Activated naive CD4-positive, alpha-beta T cell treated with anti-CD3 and anti-CD28 coated beads for 36 hours (primary cell): ENCODE measurements at places on chromosomes 4 and X. TPM values are rescaled to one million over a fixed set of nuclear protein-coding genes. Genes with fewer than 3 reads are reported as not detected.

The ANXA5 gene
- total RNA-seq = 99.5 TPM

The NLGN3 gene
- 0.81 TPM for total RNA-seq

DNA sequence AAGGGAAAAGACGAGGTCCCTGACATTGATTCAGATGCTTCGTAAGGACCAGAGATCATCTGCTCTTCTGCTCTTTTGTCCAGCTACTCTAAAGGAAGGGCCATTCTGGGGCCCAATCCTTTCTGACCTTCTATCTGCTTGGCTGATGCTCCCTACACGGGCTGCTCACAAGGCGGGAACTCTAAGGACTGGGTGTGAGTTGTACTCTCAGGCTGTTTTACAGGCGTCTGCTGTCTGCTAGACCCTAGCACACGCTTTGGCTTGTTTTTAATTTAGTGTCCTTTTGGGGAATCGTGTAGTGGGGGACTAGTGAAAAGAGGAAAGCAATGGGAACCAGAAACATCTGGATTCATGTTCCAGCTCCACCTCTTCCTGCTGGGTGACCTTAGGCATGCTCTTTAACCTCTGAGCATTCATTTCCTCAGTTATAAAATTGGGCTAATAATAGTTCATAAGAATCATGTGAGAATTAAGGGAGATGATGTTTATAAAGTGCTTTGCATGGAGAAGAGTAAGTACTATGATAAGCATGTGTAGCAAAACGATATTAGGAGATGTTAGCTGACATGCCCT, 53.1 kb downstream of the CASP3 start:
- no peak for DNase-seq

GRCh38 chrX:10984213-10984612, 126.9 kb upstream of the HCCS start:
- no peak for DNase-seq

The KIAA1210 gene
- not detected for total RNA-seq

The MTNR1A gene
- not detected for total RNA-seq

GRCh38 chr4:73603854-73604584, 16.2 kb downstream of the RASSF6 start:
- no peak for DNase-seq

DNA sequence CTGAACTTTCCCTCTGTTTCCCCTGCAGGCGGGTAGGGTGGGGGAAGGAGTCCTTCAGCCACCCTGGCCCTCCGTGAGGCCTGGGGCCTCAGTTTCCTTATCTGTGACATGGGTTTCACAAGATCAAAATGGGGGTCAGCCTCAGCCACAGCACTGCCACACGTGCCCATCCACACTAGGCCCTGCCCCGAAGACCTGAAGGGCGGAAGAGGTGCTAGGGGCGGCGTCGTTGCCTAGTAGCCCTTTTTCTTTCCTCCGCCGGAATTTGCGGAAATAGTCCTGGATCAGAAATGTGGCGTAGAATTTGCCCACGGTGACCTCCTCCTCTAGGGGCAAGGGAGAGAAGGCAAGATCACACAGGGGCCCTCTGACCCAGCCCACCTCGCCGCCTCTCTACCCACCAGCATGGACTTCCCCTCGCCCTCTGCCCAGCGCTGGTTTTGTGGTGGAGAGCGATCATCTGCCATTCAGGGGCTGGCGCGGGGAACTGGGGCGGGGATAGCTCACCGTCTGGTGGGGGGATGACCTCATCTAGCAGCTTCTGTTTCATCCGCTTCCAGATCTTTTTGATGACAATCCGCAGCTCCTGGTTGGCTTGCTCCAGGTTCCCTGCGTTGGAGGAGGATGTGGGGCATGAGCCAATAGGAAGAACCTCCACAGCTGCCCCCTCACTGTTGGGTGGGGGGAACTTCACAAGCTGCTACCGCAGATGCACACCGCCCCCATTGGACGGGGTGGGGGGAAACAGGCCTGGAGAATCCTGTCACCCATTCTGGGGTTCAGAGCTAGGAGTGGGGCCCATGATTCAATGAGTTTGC, 9.7 kb upstream of the SYP start:
- peak; percentile 27 for DNase-seq

- DNase-seq = no peak
Measured at GRCh38 chr4:112778520-112778919, 141.6 kb downstream of the LARP7 start.

The PNMA6F gene
- not detected for total RNA-seq
